ENCODE measurements at places on chromosomes 3 and 15.

DNA sequence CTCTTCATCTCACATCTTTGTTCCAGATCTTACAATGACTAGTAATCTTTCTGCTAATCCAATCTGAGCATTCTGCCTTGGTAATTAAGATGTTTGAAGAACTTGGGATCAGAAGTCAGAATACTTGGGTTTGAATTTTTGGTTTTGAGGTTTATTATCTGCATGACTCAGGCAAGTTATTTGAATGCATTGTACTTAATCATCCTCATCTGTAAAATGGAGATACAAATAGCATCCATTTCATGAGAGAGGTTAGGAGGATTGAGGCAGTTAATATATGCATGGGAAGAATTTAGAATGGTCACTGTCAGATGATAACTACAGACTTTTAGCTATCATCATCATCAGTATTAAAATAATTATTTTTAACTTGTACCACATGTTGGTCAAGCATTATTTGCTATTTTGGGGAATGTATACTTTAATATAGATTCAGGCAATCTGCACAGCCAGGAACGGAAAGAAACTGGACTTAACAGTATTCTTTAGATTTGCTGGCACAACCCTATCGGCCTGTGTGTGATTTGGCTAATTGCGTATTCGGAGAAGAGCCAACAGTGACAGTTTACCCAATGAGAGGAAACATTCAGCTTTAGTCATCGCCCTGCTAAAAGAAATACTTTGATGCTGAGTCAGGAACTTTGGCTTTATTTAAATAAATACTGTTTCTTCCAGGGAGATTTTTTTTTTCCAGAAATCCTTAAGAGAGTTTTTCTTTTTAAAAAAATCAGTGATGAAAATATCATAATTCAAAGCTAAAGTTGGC, 600.0 kb downstream of the ROBO1 start:
- no peak for DNase-seq

DNA sequence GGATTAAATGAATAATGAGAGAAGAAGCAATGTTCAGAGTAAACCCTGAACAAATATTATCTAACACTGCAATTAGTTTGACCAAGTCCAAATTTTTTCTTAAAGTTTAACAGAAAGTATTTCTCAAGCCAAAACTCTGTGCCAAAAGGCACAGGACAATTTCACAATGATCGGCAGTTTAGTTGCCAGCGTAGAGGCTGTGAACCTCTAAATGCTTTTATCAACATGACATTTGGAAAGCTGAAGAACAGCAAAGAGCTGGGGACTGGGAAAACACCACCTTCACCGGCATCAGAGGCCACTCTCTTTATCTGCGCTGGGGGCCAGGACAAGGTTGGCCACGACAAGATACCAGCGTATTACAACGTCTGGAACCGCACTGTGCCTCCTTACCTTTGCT, 125.6 kb downstream of the ADAMTS17 start:
- no peak for DNase-seq

- DNase-seq = no peak
Measured at GRCh38 chr15:25250011-25250596, 188.7 kb downstream of the UBE3A start.

- DNase-seq = no peak
Measured at GRCh38 chr3:20043396-20043795, 3.1 kb downstream of the KAT2B start.

GRCh38 chr15:27835233-27835939, 263.7 kb downstream of the OCA2 start:
- DNase-seq = no peak

DNA sequence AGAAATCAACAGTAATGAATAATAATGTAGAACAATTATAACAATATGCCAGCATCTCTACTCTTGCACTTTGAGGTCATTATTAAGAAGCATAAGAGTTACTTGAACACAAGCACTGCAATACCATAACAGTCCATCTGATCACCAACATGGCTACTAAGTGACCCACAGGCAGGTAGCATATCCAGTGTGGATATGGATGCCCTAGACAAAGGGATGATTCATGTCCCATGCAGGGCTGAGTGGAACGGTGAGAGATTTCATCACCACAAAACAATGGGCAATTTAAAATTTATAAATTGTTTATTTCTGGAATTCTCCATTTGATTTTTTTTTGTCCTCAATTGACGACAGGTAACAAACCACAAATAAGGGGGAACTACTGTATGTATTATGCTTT, 107.7 kb upstream of the TSC22D2 start:
- no peak for DNase-seq

DNA sequence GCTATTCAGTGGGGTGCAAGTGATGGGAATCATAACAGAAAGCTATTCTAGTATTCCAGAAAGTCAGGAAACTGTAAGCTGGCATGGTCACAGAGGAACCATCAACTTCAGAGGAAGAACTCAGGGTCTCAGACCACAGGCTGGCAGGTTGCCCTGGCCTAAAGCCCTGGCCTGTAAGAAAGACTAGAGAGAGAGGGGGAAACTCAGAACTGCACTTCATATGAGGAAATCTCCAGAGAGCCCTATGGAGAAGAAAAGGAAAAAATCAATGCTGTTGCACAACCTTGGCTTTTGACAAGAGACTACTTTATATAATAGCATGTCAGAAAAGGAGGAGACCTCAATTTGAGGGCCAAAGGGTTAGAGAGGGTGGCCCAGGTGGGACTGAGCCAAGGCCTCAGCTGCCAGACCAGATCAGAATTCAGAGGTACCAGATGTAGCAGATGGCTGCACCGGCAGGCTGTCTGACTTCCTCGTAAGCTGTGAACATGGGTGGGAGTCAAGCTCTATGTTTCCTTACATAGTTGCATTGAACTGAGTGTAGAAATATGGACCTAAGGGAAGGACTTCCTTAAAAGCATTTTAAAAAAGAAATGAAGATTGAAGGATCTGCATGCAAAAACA, 333.8 kb downstream of the PDCD6IP start:
- DNase-seq = no peak

DNA sequence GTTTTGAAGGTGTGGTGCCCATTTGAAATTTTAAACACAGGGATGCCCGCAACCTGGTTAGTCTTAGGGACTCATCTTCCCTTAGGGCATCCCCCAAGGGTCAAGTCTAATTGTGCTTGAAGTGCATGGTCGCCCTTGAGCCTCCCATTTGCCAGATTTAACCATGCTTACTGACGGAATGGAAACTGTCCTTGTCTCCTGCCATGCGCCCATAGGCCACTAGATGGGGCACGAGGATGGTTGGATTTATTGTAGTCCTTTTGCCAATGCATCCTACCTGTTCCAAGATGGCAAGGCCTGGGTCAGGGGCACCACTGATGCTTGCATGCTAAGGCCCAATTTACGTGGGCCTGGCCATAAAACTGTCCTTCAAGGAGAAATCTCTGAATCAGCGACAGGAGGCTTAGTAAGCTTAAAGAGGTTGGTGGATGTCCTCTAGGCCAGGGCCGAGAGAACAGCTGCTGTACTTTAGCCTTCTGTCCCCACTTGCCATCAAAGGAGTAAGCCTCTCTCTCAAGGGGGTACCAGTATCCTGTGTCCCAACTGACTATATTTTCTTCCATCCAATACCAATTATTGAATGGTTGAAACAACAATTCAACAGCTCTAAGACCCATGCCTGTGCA, 355.4 kb downstream of the OTOL1 start:
- no peak for DNase-seq

GRCh38 chr15:91572110-91572509, 281.4 kb upstream of the SLCO3A1 start:
- no peak for DNase-seq

- no peak for DNase-seq
Measured at GRCh38 chr15:31086344-31086743, 15.2 kb downstream of the TRPM1 start.

DNA sequence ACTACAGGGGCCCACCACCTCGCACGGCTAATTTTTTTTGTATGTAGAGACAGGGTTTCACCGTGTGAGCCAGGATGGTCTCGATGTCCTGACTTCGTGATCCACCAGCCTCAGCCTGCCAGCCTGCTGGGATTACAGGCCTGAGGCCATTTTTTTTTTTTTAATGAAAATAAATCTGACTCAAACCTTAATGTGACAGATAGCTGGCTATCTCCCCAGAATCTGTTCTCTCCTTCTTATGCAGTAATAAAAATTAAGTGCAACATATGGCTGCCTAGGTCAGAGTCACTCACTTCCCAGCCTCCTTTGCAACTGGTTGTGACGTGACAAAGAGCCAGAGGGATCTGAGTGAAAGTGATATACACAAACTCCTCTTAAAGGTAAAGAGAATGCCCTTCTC, 53.0 kb downstream of the ZNF148 start:
- no peak for DNase-seq

GRCh38 chr15:70137967-70138366, 40.2 kb upstream of the TLE3 start:
- DNase-seq = no peak

DNA sequence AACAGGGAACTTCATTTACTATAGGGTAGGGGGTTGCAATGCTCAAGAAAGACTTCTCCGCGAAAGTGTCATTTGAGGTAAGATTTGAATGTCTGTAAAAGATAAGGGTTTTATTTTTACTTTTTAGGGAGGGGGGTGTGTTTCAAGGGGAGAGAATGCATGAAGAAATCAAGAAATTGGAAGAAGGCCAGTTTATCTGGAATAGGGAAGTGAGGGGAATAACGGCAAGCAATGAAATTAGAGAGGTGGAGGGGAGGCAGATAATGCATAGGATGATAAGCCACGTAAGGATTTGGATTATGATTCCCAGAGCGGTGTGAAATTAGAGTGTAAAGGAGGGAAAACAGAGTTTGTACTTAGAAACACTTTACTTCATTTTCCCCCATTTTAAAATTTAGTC, 63.0 kb upstream of the MB21D2 start:
- DNase-seq = no peak

- DNase-seq = no peak
Measured at GRCh38 chr3:9404680-9405079, 7.3 kb downstream of the SETD5 start.

GRCh38 chr3:184750349-184751083, 38.7 kb upstream of the MAGEF1 start:
- DNase-seq = no peak

DNA sequence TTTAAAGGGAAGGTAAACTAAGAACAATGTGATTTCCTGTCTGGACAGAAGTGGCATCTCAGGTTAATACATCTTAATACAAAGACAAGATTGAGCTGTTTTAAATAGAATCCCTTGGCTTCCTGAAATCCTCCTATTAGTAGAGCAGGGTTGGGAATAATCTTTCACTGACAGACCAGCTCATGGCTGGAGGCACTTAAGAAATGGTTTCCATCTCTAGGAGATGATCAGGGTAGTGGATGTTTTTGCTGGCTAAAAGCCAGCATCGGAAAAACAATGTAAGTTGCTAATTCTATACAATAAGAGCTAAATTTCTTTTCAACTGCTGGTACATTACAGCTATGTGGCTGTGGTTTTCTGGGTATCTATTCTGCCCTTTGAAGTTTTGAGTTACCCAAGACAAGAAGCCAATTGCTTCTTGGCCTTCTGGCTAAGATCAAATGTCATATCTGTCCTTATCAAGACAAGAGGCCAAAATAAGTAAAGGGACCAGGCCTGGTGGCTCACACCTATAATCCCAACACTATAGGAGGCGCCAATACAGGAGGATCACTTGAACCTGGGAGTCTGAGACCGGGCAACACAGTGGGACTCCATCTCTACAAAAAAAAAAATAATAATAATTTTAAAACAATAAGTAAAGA, 49.6 kb downstream of the SHQ1 start:
- no peak for DNase-seq

- DNase-seq = no peak
Measured at GRCh38 chr3:126939733-126940132, 43.2 kb upstream of the PLXNA1 start.

GRCh38 chr3:182325213-182325950, 467.9 kb upstream of the ATP11B start:
- no peak for DNase-seq

DNA sequence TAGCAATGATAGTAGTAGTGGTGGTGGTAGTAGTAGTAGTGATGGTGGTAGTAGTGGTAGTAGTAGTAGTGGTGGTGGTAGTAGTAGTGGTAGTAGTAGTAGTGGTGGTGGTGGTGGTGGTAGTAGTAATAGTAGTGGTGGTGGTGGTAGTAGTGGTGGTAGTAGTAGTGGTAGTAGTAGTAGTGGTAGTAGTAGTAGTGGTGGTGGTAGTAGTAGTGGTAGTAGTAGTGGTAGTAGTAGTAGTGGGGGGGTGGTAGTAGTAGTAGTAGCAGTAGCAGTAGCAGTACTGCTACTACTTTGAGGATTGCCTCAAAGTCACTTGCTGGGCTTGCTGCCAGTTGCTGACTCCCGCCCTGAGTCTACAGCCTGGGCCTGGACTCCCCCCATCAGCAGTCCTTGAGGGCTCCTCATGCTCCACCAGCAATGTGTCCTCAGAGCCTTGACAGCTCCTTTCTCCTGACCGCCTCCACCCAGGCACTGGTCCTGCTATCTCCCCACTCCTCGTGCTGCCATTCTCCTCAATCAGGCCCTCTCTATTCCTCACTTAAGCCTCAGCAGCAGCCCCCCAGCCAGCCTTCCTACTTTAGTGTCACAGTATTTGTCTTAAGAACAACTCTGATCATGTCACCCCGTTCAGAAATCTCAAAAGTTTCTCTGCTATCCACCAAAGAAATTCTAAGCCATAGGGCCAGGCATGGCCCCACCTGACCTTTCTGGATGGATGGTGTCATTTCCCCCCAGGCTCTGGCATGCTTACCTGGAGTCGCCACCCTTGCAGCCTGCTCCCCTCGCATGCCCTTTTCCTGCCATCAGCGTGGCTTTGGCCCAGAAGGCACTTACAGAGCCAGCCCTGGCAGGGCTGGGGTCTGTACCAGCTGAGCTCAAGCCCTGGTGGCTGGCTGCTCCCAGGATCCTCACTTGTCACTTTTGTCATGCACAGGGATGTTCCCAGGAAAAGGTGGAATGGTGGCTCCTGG, 45.6 kb downstream of the DLEC1 start:
- no peak for DNase-seq

DNA sequence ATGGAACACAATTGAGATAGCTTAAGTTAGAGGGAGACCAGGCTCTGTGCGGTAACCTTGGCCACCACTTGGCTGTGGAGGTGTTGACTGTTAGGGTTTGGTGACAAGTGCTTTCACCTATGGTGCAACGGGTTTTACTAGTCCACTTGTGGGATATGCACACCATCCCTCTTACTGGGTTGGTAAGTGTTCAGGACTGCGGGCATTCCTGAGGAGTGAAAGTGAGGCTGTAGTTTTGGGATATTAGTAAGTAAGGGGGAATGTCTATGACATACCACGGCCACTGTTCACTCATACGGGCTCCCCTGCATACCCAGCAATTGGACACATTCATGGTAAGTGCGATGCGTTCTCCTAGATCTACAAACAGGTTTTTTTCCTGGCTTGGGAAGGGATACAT, 8.0 kb upstream of the RAD54L2 start:
- DNase-seq = no peak

DNA sequence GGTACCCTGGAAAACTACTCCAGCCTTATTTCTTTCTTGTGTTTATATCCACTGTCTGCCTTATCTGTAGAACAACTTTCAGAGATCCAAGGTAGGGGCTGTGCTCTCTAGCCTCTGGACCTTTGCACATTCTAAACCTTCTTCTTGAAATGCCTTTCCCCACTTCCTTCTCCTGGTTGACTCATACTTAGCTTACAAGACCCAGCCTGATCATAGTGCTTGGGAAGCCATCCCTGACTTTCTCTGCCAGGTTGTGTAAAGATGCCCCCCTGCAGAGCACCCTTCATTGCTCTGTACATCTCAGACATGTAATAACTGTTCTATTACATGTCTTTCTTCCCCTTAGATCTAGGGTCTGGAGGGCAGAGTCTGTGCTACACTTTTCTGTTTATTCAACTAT, 50.1 kb downstream of the PPM1L start:
- DNase-seq = no peak

GRCh38 chr3:184832903-184833302, 20.9 kb downstream of the VPS8 start:
- no peak for DNase-seq

GRCh38 chr15:74782259-74783071, 585 bp downstream of the CSK start:
- no peak for DNase-seq

Measured in stimulated activated CD4-positive, alpha-beta T cell treated with anti-CD3 and anti-CD28 coated beads, Interleukin-1b, Interleukin-23, amount 100 ng/mL, for 1 hour (primary cell).